ENCODE measurements at places on chromosomes 4 and X.

- DNase-seq, result no peak
These were observed 63.0 kb upstream of the TMEM150C start for GRCh38 chr4:82624819-82625218.

- DNase-seq, result no peak
These were observed 114.6 kb upstream of the CBR4 start for GRCh38 chr4:169124661-169125060.

DNA sequence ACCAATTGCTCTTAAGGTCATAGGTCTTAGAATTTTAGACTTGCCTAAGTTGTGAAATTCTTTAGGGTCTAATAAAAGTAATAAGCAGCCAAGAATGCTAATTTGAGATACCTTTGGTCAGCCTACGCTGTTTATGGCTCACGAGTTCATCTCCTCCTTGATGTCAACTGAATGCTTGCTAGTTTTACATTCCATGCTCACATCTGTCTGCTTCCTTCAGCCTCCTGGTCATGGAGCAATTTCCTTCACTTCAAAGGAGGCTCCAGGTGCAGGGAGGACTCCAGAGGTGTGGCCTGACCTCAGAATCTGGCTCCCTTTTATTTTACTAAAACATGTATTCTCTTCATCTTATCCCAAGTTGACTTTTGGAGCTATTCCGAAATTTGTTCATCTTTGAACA lies 23.3 kb upstream of the LNX1 start:
- DNase-seq, result no peak

GRCh38 chr4:8352368-8353157 lies 83.0 kb downstream of the HTRA3 start:
- DNase-seq, result no peak

DNA sequence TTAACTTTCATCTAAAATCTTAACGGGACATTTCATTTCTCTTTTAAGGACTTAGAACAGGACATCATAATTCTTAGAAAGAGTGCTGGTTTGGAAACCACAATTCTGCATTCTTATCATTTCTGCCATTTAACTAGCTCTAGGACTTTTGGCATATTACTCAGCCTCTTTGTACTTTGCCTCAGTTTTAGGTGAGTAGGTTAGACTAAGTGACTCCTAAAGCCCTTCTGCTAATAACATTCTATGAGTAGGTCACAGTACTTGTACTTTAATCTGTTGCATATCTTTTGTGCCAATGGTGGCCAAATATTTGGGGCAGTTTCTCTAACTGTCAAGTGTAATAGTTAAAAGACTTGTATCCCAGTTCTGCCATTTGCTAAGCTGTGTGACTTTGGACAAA lies 115.4 kb upstream of the NUDT6 start:
- DNase-seq, result no peak

DNA sequence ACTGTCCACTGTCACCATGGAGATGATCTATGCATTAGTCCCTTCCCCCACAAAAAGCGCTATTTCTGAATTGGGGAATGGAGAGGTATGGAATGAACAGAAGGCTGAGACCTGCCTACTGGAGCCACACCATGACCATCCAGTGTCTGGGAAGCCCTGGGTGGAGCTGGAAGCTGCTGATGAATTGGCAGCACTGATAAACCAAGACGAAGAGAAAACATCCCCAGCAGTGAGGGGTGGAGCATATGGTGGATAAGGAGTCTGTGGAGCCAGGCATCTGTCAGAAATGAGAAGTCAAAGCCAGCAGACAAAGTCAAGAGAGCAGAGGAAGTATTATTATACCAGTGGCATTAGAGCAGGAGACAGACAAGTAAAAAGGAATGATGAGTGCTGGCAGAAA lies 13.2 kb downstream of the CC2D2A start:
- no peak for DNase-seq

DNA sequence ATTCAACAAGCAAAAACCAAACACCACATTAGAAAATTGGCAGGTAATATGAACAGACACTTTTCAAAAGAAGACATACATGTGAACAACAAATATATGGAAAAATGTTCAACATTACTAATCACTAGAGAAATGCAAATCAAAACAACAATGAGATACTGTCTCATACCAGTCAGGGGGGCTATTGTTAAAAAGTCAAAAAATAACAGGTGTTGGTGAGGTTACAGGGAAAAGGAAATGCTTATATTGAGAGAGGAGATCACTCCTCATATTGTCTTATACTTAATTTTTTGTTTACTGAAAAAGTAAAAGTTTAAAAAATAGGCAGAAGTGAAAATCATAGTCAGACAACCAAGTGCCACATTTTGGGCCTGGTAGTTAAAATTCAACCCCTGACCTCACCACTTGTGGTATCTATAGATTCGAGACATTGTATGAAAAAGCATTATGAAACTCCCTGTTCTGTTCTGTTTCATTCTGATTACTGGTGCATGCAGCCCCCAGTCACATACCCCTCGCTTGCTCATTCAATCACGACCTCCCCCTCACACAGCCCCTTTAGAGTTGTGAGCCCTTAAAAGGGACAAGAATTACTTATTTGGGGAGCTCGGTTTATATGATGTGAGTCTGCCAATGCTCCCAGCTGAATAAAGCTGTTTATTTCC lies 153.7 kb upstream of the FGF16 start:
- no peak for DNase-seq

- no peak for DNase-seq
These were observed 60.7 kb upstream of the ALB start for GRCh38 chr4:73343432-73343831.

DNA sequence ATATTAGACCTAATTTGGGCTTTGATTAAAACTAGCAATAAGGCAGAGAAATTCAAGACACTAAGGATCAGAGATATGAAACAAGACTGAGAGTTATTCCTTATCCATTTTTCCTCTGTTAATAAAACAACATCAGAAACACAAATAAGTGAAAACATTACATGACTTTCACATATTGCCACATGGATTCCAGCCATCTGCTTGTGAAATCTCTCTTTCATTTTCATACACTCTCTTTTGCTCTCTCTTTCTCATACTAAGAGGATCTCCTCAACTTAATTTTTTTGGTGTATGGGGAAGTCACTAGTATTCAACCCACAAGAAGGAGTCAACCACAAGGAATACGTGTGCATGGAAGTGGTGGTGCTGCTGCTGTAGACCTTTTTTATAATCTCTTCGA lies 183.0 kb downstream of the LDB2 start:
- no peak for DNase-seq

- DNase-seq, result no peak
These were observed 173.9 kb downstream of the BMPR1B start for GRCh38 chr4:94931626-94932025.

GRCh38 chrX:132294776-132295495 lies 75.7 kb upstream of the RAP2C start:
- no peak for DNase-seq

DNA sequence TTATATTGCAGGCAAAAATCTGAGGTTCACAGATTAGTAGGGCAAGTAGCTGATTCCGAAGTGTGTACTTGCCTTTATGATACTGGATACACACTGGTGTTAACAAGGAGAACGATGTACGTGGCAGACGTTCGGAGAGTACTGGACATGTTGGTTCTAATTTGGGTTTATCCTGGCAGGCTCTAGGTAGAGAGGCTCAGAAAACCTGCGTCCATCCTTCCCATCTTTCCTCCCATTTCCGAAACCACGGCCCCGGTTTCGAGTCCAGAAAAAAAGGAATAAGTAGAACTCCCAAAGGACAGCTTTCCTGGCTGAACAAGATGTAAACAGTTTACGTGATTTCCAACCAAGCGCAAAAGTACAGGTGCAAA lies 351 bp upstream of the SLC30A9 start:
- no peak for DNase-seq

GRCh38 chrX:11478026-11478425 lies 184.8 kb downstream of the AMELX start:
- DNase-seq, result no peak

DNA sequence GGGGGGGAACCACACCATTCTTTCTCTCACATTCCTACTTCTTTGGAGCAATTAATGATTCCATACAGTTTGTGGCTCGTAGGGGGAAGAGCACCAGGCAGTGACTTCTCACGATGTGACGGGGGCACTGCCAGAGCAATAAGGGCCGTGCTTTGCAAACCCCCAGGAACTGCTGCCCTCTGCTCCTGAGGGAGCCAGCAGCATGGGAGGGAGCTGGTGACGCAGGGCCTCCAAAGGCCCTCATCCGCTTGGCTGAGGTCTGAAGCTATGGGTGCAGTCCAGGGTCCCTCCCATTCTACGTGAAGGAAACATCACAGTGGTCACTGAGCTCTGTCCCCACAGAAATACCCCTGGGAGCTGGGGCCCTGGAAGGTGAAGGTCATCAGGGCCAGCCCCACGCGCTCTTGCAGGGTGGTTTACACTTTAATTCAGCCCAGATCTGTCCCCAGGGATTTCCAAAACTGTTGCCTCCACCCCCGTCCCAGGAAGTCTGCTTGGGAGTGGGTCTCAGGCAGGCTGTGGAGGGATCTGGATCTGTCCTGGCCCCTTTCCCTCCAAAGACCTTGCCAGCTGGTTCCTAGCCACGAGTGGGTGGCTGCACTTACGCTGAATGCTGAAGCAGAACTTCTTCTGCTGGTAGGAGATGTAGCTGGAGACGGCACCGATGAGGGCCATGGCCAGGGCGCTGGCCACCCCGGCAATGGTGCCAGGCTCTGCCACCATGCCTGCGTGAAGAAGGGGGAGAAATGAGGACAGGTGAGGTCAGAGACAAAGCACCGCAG lies 82.6 kb downstream of the MTMR1 start:
- DNase-seq, result no peak

- DNase-seq, result no peak
These were observed 54.4 kb upstream of the ACTRT1 start for GRCh38 chrX:128106630-128107029.
